ENCODE measurements at places on chromosomes 4 and X.

DNA sequence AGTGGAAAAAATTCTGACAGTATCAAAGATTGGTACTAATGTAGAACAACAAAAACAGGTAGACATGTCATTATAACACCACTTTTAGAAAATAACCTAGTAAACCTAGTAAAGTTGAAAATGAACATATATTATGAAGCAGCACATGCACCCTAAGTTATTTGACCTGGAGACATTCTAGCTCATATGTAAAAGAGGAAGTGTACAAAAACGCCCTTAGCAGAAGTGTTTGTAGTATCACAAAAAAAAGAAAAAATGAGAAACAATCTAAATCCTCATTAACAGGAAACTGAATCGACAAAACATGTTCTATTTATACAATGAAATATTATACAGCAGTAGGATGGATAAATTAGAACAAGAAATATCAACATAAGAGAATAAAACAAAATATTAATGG is 318.9 kb upstream of the PPP1R2C start:
- no peak for DNase-seq

GRCh38 chrX:133215747-133216146 is 2.4 kb downstream of the TFDP3 start:
- no peak for DNase-seq

GRCh38 chr4:52038103-52038912 is at the start of gene SGCB:
SGCB (minus strand) TSS chr4:52038299; CDS start chr4:52038259, 40 bp downstream.
- DNase-seq = peak; percentile 56

DNA sequence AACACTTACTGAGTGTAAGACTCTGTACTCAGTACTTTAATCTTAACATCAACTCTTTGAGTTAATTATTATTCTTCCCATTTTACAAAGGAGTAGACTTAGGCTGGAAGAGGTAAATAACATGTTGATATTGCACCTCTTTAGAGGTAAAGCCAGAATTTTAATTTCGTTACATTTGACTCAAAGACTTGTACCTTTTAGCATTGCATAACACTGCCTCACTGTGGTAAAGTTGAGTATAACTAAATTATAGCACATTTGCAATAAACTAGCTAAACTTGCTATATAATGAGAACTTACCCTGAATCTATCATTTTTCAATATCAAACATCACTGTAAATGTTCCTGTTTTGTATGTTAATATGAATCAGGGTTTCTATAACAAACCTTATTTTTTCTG is 218.5 kb downstream of the PRR32 start:
- no peak for DNase-seq

DNA sequence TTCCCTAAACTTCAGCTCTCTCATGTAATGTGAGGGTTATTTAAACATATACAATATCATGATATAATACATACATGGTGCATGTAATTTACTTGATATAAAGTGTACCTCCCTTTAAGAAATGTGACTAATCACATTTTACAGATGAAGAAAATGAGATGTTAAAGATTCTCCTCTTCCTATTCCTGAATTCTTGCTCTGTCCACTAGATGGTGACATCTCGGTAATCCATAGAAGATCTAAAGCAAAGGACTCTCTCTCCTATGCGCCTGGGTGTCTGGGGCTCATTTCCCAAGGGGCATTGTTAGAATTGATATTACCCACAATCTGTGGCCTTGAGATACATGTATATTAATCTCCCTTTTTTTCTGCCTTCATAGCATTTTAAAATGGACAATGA is 804.9 kb downstream of the RAB28 start:
- DNase-seq = no peak

DNA sequence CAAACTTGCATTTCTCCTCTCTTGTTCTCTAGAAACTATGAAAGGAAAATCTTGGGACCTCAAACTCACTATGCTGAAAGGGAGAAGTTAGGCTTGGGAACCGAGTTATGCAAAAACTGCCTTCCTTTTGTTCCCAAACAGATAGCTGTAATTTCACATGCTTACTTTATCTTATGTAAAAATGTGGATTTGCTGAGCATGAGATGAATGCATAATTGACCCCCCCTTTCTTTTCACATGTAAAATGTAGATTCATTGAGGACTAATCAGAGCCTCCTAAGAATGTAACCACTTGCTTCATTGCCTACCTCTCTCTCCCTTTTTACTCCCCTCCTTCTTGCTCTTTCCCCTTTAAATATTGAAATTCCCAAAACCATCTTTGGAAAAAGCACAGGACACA is 18.0 kb downstream of the TBC1D9 start:
- DNase-seq = no peak

DNA sequence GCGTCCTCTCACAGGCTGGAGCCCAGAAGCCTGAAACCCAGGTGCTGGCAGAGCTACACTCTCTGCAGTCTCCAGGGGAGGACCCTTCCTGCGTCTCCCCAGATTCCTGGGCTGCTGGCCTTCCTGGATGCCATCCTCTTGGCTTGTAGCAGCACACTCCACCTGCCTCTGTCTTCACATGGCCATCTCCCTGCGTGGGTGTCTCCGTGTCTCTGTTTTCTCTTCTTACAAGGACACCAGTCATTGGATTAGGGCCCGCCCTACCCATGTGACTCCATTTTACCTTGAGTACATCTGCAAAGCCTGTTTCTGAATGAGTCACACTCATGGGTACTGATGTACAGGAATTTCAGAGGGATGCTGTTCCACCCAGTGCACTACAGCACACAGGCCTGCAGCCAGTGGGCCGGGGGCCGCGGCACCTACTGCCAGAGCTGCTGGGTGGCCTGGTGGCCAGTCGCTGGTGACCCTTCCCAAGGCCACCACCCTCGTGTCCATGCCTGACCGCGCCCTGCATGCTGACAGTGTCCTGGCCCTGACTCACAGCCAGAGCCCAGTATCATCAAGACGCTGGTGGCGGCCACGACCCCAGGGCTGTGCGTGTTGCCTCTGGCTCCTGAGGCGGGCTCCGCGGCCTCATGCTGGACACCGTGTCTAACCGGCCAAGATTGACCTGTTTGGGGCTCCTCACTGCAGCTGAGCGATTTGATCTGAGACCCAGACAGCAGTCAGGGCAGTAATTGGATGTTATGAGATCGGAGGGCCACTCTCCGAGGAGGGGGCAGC is 63.6 kb upstream of the NKX1-1 start:
- no peak for DNase-seq

DNA sequence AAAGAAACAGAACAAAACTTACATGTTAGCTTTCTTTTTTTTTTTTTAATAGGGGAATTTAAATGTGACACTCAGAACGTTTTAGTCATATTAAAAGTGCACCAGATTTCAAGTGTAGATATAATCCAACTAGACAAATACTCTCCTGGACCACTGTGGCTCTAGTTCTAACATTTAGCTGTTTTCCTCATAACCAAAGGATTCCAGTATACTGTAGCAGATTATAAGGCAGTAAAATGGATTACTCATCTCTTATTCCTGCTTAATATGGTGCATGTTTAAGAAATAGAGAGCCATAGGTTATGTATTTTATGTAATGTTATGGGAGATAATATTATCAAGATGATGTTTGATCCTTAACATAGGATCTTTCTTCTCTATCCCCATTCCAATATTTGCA is 1339.5 kb upstream of the AGA start:
- no peak for DNase-seq

- DNase-seq = no peak
These were observed 26.4 kb upstream of the CLCN4 start for GRCh38 chrX:10130354-10130753.

- DNase-seq = no peak
These were observed 121.3 kb downstream of the PPARGC1A start for GRCh38 chr4:23768541-23768940.

DNA sequence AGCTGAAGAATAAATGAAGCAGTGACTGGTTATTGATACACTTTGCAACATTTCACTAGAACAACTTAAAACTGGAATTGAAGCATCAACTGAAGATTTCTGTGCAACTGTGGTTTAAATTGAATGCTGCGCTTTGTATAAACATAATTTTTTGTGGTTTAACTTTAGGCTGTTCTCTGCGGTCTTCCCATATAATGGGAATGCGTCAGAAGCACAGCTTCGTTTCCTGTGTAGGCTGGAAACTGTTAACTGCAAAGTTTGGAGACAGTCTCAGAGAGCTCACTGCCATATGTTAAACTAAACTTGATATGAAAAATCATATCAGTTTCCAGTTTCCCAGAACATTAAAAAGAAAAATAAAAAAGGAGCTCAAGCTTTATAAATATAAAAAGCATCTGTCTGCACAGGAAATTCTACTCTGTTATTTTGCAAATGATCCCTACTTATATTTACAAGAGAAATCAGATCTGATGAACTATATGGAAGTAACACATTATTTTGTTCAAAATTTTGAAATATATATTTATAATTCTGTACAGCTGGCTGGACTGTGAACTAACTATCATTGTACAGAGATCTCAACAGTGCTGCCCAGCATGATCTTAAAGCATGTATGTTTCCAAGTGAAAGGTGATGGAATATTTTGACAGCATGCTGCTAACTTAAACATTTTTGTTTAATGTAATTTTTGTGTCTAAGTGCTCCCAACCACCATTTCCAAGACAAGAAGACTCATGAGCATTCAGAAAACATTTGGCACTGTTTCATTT is 139.9 kb downstream of the NDST3 start:
- DNase-seq = no peak

DNA sequence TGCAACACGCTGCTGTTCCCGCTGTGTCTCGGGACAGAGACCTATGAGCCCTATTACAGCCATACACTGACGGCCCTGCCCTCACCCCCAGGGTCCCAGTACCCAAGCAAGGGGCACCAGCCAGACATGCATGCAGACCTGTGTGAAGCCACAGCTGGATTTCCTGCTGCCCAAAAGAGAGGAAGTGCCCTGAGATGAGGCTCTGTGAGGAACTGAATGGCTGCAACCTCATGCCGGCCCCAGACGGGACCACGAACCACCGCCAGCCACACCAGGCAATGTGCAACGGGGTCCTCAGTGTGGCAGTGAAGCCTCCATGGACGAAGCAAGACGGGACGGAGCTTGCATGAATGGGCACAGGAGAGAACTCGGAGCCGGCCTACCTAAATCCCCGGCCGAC is 21.1 kb downstream of the CTBP1 start:
- DNase-seq = no peak

DNA sequence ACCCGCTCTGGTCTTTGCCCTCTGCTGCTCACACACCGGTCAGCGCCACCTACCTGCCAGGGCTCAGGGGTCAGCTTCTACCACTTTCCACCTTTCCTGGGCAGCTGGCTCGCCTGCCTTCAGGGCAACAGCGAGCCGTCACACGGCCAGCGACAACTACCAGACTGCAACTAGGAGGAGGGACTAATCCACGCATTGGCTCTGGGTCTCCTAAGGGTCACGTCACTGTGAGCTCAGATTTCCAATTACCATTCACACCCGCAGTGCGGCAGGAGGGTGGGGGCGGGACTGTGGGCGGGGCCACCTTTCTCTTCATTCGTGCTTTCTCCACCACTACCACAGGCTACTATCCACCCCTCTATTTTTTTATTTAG is at the start of gene BEX5:
Gene BEX5, minus strand, starts transcription at position 172 of the 374 bp plus-strand sequence. CDS start 1,712 bp downstream, outside the sequence.
- no peak for DNase-seq

- no peak for DNase-seq
These were observed 230.7 kb downstream of the NR3C2 start for GRCh38 chr4:148211533-148211932.

DNA sequence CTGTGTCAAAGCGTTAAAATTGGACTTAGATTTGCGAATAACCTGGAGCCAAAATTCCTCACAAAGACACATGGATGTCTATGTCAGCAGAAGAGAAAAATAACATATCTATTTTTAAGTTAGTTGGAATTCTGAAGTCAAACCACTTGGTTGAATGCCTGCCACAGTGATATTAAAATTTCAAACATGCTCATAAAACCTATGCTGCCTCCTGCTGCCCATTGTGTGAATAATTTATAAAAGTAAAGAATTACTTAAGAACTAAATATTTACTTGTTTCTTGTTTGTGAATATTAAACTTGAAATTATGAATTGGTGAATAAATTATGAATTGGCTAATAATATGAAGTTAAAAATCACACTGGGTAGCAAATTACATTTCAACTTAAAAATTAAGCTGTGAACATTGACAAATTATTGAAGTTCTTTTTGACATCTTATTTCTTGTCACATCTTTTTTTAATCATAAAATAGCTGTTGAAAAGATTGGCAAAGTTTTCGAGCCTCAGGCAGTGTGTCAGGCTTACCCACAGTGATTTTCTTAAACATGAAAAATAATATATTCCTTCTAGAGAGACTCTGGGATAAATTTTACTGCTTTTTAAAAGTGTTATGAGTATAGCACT is 35.4 kb downstream of the FABP2 start:
- no peak for DNase-seq

- DNase-seq = no peak
These were observed 1342.9 kb downstream of the ADGRL3 start for GRCh38 chr4:62543002-62543401.

DNA sequence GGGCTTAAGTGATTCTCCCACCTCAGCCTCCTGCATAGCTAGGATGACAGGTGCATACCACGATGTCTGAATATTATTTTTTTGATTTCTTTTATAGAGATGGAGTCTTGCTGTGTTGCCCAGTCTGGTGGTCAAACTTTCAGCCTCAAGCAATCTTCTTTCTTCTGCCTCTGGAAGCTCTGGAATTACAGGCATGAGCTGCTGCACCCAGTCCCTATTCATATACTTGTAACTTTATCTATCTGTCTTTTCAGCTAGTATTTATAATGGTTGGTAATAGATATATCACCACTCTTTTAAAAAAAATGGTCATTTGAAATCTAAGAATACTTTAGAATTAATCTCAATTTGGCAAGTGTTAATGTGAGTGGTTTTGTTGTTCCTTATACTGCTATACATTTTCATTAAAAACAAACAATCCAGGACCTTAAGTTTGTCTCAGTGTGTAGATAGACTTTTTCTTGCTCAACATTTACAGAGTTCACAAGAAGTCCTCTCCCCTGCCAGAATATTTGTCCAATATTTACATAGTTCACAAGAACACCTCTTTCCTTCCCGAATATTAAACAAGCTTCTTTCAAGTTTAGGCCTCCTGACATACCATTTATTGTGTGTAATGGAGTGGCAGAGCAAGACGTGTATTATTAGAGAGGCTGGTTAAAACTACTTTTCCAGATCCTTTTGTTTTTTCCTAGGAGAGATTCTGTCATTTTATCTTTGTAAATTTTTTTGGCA is 1197.4 kb upstream of the ADGRL3 start:
- no peak for DNase-seq

- no peak for DNase-seq
These were observed 4.5 kb downstream of the MSN start for GRCh38 chrX:65671966-65672365.

DNA sequence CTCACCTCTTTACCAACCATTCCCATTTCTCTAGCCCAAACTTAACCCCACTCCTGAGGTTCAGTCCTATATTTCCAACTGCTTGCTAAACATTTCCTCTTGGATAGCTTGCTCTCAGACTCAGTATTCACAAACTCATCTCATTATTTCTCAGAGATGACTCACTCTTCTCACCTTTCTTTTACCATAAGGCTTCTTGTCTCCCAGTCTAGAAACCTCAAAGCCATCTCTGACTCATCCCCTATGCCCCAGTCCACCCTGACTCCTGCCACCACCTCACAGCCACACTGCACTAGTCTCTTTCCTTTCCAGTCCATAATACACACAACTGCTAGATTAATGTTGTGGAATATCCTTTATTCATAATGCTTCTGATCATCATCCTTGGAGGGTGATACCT is 4.8 kb downstream of the FRMPD3 start:
- no peak for DNase-seq

GRCh38 chrX:111560801-111561200 is 49.4 kb downstream of the SERTM2 start:
- no peak for DNase-seq

All from stimulated activated CD4-positive, alpha-beta T cell treated with anti-CD3 and anti-CD28 coated beads, Interleukin-1b, Interleukin-23, amount 100 ng/mL, for 1 hour (primary cell).